ENCODE measurements at places on chromosomes 2 and 18.

DNA sequence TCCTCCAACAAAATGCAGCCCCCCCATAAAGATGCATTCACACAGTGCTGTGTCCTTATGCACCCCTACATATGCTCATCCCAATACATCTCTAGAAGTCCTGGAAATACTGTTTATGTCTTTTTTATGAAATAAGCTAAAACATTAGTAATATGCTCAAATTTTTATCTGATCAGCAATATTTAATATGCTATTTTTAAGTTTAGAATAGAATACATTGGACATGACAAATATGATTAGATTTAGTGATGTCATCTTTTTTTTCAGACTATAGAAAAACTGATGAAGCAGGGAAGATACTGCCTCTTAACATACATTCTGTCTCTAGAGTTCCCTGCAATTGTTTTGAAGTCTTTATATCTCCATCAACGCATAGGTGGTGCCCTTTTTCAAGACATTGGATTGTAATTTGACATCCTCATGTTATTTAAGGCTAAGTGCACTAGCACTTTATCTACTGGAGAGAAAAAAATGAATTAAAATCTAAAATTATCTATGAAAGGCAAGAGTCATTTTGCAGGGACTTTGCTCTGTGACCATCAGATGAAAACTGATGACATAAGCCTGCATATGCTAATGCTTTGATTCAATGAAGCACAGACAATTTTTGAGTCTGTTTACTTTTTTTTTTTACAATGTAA is 395.3 kb downstream of the LPIN1 start:
- DNase-seq: no peak

DNA sequence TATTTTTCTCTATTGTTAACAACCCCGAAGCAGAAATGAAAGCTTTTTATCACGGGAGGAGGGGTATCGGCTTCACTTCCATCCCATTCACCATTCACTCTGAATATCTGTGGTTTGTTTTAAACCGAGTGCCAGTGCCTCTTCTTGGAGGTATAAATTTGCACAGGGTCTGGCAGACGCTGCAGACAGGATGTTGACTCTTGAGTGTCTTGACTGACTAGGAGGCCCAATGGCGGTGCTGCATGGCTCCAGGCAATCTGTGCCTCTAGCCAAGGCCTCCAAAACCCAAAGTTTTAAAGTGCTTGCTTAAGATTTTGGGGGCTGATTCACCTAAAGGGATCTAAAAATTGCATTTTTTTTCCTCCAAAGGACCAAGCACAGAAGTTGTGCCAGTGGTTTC is 183.8 kb downstream of the LTBP1 start:
- no peak for DNase-seq

- no peak for DNase-seq
These were observed 2.5 kb upstream of the SP140L start for GRCh38 chr2:230324503-230324902.

- DNase-seq: no peak
These were observed 91.6 kb downstream of the TTC32 start for GRCh38 chr2:19810148-19810547.

DNA sequence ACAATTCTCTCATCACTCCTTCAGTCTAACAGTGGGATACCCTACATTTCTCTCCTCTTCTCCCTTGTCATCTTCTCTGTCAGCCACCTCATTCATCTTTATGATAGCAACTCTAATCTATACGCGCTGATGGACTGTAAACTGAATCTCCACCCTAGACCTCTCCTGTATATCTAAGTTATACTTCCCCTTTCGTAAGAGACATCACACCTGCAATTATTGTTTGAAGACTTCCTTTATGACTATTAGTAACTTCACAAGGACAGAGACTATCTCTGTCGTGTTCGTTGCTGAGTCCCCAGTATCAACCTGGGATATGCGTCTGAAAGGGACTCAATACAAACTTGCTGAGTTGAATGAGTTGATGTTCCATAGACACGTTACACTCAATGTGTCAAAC is 263.2 kb downstream of the IRS1 start:
- no peak for DNase-seq
